ENCODE measurements at places on chromosomes 2 and 18.

GRCh38 chr2:37790019-37790418 lies 118.6 kb upstream of the CDC42EP3 start:
- no peak for DNase-seq

DNA sequence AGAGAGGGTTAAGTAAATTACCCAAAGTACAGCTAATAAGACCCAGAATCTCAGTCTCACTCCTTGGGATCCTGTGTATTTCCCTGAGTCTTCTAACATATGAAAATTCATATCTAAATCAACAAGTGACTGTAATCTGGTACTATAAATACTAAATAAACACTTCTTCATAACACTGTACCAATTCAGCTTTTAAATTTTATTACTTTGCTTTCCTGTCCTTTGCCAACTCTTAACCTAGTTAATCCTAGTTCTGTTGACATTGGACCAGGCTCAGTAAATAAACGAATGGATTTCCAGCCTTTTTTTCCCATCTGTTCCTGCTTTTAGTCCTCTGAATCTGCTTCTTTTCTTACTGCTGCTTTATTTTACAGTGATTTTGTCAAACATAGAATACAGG lies 13.8 kb downstream of the MRPL35 start:
- no peak for DNase-seq

- no peak for DNase-seq
These were observed 271.8 kb downstream of the MBD2 start for GRCh38 chr18:53952700-53953099.

- no peak for DNase-seq
These were observed 5.2 kb downstream of the CCBE1 start for GRCh38 chr18:59691996-59692395.

GRCh38 chr2:120247851-120248250 lies 4.8 kb upstream of the RALB start:
- no peak for DNase-seq

- no peak for DNase-seq
These were observed 76.5 kb upstream of the HPCAL1 start for GRCh38 chr2:10226038-10226724.

DNA sequence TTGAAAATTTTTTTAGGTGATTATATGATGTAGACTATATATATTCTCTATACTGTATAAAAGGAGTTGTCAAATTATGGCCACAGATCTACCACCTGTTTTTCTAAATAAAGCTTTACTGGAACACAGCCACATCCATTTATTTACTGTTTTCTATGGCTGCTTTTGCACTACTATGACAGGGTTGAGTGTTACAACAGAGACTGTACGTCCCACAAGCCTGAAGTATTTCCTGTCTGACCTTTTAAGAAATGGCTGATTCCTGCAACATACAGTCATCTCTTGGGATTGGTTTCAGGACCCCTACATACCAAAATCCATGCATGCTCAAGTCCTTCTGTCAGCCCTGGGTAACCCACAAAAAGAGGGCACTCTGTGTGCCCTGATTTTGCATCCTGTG lies 508.3 kb downstream of the TSN start:
- no peak for DNase-seq

DNA sequence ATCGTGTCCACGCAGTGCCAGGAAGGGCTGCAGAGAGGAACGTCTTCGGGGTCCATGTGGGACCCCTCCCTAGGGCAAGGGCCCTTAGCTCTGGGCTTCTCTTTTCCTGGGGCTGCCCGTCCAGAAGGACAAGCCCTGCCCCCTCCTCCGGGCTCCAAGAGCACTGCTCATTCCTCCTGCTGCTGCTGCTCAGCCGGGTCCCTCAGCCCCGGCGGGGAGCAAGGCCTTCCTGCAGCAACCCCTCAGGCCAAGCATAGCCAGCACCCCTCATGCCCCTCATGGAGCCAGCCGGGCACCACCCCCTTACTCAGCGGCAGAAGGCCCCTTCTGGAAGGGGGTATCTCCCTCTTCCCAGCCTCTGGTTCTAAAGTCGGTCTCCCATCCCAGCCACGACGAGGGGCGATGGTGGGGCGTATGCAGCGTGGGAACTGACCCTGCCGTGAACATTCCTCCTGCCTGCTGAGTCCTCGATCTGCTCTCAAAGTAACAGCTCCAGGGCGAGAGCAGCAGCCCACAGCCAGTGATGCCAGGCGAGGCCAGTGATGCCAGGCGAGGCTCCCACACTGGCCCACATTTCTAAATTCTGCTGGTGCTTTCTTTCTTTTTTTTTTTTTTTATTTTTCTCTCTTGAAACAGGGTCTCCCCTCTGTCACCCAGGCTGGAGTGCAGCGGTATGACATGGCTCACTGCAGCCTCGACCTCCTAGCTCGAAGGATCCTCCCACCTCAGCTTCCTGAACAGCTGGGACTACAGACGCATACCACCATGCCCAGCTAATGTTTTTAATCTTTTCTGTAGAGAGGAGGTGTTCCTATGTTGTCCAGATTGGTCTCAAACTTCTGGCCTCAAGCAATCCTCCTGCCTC lies 99.7 kb downstream of the HDAC4 start:
- DNase-seq = no peak

DNA sequence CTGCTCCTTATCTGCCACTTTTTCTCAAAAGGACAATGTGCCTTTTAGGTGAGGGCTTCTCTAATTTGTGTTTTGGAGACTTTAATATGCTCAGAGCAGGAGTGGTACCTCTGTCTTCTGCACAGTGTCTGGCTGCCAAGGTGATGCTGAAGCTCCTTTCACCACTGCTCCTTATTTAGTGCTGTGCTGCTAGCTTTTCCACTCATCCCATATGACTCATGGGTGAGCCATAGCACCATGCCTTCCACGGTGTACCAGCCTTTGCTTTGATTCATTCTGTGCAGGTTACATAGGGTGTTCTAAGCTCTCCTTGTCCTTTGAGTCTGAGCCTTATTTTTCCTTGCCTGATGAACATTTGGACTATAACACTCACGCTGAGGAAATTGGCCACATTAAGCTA lies 202.4 kb downstream of the ARL6IP6 start:
- DNase-seq = no peak

GRCh38 chr2:152407204-152407721 lies 72.3 kb downstream of the FMNL2 start:
- no peak for DNase-seq

GRCh38 chr2:168355121-168355520 lies 101.0 kb upstream of the CERS6 start:
- no peak for DNase-seq

- no peak for DNase-seq
These were observed 100.9 kb downstream of the SH3BP4 start for GRCh38 chr2:235052514-235053354.

- peak; percentile 77 for DNase-seq
These were observed 44.6 kb downstream of the TBC1D8 start for GRCh38 chr2:101106453-101107181.

DNA sequence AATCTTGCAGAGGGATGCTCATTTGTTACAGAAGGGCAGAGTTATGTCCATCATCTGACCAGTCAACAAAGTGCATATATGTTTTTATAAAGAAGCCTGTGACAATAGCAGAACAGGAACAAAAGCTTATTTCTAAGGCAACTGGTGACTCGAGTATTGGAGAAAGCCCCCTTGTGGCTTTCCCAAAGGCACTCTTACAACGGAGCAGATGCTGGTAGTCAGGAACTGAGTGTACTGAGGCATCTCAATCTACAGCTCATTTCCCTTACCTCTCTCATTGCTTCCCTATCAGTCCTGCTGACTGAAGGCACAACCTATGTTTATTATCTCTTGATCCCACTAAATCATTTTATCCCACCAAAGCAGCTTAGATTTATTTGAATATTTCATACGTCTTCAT lies 557.1 kb upstream of the CHAC2 start:
- DNase-seq = no peak

DNA sequence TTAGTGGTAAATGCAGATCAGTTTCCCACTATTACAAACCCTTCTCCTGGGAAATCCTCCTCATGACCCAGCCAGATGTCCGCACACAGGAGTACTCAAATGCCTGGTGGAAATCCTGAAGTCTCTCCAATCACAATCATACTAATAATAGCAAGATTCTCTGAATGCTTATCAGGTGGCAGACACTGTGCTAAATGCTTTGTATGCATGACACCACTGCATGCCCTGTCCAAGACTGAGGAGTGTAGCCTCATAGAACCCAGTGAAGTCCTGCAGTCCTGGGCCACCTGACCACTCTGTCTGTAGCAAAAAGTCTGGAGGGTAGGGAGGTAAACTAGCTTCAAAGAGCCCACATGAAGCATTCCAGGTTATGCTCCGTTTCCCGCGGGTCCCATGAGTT lies 434.8 kb upstream of the CHST9 start:
- DNase-seq = no peak

- no peak for DNase-seq
These were observed 94.0 kb downstream of the BIRC6 start for GRCh38 chr2:32450851-32451250.

DNA sequence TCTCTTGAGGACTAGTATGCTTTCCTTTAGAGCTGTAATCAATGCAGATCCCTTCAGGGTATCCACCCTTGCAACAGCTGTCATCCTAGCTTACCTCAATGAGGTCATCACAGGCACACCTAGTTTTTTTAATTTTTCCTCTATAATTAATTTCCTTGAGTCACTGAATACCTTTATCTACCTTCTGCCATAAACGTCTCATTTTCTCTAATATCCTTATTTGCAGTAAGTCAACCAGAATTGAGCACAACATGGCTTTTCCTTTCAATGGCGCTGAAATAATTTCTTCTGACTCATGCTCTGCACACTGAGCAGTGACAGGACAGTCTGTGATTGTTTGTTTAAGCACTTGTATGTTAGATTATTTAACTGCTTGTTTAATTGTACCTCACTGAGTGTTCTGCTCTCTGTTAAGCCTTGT lies 49.4 kb downstream of the ETAA1 start:
- DNase-seq = no peak

- peak; percentile 99 for DNase-seq
These were observed 897 bp downstream of the NFE2L2 start for GRCh38 chr2:177263451-177264208.

DNA sequence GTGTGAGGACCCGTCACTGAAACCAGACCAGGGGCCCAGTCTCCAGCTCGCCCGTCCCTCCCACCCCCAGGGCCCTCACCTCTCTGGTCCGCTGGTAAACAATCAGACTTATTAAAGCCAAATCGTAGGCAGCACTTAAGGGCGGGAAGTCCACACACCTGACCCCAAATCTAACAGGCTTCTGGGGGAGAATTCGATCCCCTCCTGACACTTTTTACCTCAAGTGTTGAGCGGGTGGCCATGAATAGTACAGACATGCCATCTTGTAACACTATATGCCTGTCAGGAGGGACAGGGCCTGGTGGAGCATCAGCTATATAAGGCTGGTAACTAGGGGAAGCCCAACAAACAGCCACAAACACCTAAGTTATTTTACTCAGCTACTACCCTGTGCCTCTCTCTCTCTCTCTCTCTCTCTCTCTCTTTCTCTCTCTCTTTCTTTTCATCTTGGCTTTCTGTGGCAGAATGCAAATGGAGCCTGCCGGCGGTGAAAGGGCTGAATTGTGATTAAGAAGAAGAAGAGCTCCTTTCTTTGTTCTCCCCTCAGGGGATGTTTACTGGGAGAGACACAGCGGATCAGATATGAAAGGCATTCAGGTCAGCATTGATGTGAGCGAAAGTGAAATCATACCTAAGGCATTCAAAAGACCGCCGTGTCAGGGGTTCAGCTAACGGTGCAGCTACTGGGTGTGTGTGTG lies 9.5 kb downstream of the ZEB2 start:
- no peak for DNase-seq

DNA sequence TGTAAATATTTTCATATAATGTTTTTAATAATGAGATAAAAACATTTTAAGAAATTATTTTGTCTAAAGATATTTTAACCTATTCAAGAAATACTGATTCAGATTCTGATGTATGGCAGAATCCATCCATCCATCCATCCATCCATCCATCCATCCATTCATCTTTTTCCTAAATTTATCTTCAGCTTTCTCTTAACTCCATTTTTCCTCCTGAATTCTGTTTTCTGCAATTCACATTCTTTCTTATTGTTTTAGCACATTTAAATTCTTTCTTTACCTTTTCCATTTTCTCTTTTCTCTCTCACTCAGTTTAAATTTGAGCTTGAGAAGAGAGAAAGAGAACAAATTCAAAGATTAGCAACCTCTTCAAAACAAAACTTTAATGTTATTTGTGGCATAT lies 3.6 kb downstream of the LRP1B start:
- DNase-seq = no peak

- no peak for DNase-seq
These were observed 10.0 kb downstream of the KCNH7 start for GRCh38 chr2:162828545-162828944.

- DNase-seq = peak; percentile 22
These were observed 357.3 kb downstream of the ZEB2 start for GRCh38 chr2:144162652-144163051.

DNA sequence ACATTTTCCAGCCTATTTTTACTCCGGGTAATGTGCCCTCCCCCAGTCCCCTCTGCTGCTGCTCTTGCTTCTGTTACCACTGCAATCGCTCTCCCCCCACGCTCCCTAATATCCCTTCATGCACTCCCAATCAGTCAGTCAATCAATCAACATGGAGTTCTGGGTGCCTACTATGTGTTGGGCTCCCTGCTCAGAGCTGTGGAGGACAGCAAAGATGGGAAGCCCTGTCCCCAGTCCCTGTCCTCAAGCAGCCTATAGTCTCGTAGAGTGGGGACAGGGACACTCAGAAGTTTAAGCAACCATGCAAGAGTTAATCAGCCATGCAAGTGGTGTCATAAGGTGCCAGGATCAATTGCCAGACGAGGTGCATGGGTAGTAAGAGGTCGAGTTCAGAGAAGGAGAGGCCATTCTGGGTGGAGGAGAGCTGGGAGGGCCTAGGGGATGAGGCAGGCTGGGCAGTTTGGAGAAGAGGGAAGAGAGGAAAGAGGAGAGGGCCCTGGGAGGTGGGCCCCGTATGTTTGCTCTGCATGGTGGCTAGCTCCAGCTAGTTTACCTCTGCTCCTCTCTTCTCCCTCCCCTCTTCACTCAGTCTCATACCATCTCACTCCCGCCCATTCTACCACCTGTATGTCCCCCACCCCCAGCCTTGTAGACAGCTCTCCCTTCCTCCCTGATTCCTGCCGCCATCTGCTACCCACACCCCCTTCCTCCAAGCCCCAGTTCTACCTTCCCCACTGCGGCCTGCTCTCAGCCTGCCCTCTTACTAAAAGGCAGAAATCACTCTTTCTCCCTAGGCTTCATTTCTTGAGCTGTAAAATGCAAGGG lies 3.9 kb downstream of the ASIC4 start:
- DNase-seq = no peak

DNA sequence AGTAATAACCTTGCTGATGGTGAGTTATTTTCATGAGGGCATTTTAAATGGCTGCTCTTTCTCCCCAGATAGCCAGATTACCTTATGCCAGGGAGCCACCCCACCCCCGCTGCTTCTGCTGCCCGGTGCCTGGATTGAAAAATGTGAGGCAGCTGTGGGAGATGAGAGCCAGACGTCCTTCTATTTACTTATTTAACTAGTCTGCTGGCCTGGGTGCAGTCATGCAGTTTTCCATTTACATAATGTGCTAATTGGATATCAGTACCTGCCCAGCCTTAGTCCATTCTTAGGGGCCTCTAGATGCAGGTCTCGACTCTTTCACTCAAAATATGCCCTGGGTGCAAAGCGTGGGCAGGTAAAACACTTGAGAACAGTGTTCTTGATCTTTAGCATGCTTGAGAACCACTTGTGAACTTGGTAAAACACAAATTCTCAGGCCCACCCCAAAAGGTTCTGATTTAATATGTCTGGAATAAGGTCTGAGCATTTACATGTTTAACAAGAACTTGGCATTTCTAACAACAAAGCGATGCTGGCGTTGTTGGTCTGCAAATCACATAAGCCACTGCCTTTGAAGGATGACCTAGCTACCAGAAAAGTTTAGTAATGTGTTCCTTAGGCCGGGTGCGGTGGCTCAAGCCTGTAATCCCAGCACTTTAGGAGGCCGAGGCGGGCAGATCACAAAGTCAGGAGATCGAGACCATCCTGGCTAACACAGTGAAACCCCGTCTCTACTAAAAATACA lies 154.3 kb downstream of the NRP2 start:
- peak; percentile 52 for DNase-seq
